Epithelial cell of proximal tubule (primary cell): ENCODE measurements at places on chromosomes 11 and 22.

GRCh38 chr11:47967577-47968525 lies 12.5 kb upstream of the PTPRJ start:
- DNase-seq: no peak

DNA sequence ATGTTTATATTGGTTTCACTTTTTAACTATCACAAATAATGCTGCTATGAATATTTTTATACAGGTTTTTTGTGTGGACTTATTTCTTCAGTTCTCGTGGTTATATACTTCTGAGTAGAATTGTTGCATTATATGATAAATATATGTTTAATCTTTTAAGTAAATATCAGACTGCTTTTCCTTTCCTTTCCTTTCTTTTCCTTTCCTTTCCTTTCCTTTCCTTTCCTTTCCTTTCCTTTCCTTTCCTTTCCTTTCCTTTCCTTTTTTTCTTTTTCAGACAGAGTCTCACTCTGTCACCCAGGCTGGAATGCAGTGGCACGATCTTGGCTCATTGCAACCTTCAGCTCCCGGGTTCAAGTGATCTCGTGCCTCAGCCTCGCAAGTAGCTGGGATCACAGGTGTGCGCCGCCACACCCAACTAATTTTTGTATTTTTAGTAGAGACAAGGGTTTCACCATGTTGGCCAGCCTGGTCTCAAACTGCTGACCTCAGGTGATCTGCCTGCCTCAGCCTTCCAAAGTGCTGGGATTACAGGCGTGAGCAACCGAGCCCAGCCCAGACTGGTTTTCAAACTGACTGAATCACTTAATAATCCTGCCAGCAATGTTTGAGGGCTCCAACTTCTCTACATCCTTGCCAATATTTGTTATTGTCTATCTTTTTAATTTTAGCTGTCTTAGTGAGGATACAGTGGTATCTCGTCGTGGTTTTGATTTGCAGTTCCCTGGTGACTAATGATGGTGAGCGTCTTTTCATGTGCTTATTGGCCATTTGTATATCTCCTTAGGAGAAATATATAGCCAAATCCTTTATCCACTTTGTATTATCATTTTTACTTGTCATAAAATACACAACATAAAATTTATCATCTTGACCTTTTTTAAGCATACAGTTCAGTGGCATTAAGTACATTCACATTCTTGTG lies 21.9 kb downstream of the HTR3B start:
- DNase-seq: no peak

DNA sequence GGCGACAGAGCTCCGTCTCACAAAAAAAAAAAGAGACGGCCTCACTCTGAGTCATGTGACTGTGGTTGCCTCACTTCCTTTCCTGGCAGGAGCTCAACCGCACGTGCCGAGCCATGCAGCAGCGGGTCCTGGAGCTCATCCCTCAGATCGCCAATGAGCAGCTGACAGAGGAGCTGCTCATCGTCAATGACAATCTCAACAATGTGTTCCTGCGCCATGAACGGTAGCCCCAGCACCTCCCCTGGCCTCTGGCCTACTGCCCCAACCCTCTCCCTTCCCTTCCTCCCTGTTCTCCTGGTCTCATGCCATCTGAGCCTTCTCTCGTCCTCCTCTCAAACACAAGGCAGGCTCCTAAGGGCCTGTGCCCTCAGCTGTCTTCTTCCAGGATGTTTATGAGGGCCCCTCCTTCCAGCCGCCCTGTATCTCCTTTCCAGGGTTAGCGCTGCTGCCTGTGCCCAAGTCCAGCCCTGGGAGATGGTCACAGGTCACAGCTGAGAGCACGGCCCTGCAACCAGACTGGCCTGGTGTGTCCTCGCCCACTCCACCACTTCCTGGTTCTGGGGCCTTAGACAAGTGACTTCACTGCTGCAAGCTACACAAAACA lies 30.7 kb downstream of the TOM1 start:
- DNase-seq: no peak

DNA sequence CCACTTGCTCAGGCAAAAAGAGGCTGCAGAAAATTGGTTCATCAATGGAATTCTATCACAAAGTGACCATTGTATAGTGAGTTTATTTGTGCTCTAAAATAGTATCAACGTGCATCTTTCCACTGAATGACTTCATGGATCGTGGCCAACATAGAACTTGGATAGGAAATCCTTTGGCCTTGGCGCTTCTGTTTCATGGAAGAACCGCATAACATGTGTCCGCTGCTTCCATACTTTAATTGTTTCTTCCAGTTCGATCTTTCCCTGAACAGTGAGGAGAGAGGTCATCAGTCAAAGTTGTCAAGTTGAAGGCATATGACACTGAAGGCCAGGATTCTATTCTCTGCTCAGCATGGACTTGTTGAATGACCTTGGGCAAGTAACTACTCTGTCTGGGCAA lies 4.5 kb downstream of the NDUFA6 start:
- no peak for DNase-seq

DNA sequence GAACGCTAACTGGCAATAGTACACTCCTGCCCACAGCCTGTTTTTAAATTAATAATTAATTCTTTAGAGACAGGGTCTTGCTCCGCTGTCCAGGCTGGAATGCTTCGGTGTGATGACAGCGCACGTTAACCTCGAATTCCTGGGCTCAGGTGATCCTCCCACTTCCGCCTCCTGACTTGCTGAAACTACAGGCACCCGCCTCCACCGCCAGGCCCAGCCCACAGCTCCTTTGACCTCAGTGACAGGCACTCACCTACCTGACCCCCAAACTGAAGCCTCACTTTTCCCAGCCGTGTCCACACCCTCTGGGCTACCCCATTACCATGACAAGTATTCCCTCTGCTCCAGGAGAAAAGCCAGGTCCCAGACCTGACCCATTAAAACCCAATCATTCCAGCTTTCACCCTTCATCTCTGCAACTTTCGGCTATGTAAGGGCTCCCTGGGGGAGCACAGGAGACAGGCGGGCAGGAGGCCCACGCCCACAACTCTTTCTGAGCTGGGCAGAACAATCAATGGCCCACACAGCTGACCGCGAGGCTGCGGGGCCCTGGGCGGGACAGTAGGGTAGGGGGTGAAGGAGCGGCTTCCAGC lies 730 bp downstream of the LMNTD2 start:
- no peak for DNase-seq

GRCh38 chr11:111091321-111091938 lies 154.1 kb upstream of the POU2AF2 start:
- DNase-seq: no peak

GRCh38 chr22:39236321-39237317 lies 8.2 kb downstream of the PDGFB start:
- DNase-seq: no peak
